ENCODE measurements at places on chromosomes 7 and 10.
A peak's percentile ranks its signal among the peaks of the same experiment; 100 is the strongest.

DNA sequence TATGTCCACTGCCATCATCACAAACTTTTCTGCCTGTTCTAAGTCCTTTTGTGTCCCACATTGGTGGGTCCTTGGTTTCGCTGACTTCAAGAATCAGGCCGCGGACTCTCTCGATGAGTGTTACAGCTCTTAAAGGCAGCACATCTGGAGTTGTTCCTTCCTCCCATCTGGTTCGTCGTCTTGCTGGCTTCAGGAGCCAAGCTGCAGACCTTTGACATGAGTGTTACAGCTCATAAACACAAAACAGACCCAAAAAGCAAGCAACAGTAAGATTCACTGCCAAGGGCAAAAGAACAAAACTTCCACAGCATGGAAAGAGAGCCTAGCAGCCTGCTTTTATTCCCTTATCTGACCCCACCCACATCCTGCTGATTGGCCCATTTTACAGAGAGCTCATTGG lies 30.2 kb downstream of the ASNS start:
- DNase-seq = no peak

DNA sequence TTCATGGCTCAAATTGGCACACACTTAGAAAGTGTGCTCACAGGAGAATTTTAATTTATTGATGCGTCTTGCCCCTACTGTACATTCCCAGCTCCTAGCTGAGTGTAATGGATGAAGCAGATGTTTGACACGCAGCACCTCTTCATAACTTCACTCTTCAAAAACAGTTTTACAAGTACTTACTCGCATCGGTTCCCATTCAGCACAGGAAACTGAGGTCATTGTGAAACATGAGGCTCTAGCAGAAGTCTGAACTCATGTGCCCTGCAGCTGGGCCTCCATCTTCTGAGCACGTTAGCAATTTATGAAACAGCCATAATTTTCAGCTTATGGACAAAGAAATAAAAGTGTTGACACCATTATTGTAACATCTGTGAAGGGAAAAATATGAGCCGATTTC lies 558.9 kb upstream of the MGMT start:
- DNase-seq = no peak

DNA sequence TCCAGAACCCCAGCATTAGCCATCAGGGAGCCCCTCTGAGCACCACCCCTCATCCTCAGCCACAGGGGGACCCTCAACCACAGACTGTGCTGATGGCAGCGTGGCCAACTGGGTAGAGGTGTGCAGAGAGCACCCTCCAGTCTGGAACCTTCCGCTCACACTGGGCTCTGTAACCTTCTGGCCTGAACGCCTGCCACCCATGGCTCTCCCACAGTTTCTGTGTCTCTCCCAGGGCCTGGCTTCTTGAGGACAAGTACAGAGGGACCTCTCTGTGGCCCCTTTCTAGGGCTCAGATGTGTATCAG lies 503.0 kb upstream of the MGMT start:
- DNase-seq = no peak

GRCh38 chr10:29228562-29228961 lies 60.3 kb upstream of the LYZL1 start:
- DNase-seq = no peak

- no peak for DNase-seq
These were observed 17.1 kb downstream of the PDSS1 start for GRCh38 chr10:26714415-26715136.

GRCh38 chr10:13001041-13001886 lies at the start of gene CCDC3:
Gene CCDC3 (minus strand): TSS chr10:13001713. CDS start chr10:13001570, 143 bp downstream.
- DNase-seq = no peak

DNA sequence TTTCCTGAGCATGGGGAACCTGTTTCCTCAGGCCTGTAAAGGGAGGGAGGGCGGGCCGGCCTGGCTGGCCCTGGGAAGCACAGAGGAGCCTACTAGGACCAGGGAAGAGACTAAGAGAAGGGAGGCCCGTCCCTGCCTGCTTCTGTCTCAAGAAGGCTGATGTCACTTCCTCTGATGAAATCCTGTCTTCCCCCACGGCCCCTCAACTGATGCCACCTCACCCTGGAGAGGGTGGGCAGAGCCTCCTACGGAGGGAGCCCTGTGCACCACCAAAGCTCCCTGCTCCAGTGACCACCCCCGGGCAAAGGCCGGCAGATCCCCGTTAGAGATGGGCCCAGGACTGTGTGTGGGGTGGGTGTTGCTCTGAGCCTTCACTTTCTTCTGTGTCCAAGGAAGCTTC lies 1.0 kb upstream of the PILRA start:
- no peak for DNase-seq

DNA sequence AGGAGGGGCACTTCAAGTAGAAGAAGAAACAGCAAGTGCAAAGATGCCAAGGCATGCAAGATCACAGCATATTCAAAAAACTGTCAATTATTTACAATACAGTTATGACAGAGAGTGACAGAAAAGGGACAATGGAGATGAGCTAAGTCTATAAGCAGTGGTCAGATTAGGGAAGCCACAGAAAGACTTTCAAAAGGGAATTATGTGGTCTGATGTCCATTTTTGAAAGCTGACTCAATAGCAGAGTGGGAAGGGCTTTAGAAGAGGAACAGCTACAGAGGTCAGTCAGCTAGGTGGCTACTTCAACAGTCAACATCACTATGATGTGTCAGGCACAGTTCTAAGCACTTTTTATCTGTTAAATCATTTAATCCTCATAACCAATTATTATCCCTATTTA lies 45.2 kb upstream of the SPOCK2 start:
- DNase-seq = no peak

- DNase-seq = no peak
These were observed 107.8 kb upstream of the PHYHIPL start for GRCh38 chr10:59068581-59069191.

DNA sequence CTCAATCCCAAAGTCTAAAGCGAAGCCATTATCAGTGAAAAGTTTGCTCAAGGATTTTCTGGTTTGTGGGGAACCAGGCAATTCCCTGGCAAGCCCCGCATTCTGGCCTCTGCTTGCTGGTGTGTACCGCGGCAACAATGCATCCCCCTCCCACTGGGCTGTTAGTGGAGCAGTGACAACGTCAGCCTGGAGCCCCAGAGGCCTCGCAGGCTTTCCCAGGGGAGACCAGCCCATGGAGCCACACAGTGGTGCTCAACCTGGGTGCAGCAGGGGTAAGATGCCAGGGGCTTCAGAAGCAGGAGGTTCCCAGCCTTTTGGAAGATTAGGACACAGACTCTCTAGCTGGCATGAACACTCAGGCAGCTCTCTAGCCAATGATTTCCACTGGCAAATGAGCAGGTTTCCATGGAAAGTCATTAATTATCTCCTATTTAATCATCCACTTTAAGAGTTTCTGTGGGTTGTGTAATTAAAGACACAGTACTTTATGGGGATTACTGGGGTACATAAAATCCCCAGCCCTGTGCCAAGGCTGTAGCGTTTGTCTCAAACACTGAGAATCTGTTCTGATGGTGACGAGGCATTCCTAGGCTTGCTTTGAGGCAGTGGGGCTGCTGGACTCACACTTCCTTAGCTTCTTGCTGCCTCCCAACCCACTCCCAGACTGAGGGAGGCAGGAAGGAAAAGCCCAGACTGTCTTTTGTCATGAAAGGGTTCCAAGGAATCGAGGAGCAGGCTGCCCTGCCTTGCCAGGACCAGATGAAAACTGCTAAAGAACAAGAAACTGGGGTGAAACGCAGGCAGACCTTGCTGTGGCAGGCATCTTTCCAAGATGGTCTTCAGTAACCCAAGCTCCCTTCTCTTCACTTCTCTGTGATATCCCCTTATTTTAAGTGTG lies 411.9 kb upstream of the SHH start:
- no peak for DNase-seq

GRCh38 chr7:157284229-157285014 lies 52.4 kb upstream of the DNAJB6 start:
- DNase-seq = no peak

DNA sequence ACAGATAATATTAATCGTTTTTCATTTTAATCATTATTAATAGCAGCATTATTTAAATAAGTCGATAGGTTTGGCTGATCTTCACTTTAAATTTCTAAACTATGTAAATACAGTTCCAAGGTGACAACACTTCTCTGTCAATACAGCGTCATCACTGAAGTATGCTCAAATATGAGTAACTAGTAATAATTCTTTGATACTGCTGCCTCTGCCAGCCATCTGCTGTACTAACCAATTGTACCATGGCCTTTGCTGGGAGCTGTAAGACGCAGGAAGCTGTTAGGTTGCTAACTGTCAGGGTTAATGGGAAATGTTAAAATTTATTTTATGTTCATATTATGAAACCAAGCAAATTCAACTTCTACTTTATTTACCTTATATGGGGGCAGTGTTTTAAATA lies 1650.5 kb upstream of the LRRTM3 start:
- no peak for DNase-seq

- DNase-seq = no peak
These were observed 199.0 kb downstream of the PTEN start for GRCh38 chr10:88062385-88062784.

- DNase-seq = no peak
These were observed 554 bp downstream of the FRA10AC1 start for GRCh38 chr10:93701866-93702209.

DNA sequence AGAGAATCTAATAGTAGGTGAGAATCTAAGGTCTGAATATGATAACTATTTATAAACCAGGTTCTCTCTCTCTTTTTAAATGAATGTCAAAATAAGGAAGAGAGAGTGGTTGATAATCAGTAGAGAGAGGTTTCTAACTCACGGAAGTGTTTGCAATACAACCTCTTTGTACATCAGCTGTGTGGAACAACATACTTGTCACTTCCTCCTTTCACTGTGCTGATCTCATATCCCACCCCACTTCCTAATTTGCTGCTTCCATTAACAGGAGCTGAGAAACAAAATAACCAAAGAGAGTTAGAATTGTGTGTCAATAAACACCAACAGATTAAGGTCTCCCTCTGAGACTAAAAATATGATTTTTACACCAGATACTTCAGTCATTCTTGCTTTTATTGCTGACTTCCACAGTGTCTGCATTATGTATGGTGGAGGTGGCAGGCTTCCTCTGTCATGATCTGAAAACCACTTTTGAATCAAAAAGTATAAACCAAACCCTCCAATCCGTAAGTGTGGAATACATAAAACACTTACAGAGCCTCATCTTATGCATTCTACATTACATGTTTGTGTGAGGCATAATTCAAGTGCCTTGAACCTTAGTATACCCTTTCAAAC lies 25.0 kb downstream of the CACUL1 start:
- DNase-seq = peak; percentile 28

- no peak for DNase-seq
These were observed 146.3 kb downstream of the ZNF22 start for GRCh38 chr10:45147000-45147399.

DNA sequence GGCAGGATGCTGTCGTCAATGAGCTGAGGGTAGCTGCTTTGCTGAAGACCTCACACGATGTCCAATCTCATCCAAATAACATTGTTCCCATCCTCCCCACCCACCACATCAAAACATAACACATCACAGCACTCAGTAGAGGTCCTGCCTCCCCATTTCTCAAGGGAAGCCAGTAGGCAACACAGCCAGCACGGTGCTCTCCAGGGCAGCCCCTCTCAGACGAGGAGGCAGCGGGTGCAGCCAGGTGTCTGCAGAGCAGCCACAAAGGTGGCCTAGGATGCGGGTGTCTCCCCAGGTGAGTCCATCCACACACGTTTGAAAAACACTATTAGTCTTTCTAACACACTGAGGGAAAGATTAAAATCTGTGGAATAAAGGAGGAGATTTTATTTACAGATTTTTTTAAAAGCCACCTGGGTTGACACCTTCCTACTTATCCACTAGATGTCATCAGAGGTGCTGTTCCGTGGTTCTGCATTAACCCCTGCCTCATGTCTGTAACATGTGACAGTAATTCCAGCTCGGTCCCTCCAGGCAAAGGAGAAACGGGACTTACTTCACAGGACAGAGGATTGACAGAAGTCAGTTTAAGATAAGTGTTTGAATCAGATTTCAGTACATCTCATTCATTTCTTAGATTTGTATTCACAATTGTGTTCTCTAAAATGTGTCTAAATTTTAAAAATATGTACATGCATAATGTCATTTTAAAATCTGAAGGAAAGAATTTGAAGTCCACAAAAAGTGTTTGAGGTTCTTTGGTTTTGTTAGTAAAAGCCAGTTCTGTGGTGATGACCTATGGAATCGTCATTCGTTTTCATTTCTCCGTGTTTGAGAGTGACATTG lies 68.0 kb downstream of the LANCL2 start:
- no peak for DNase-seq

DNA sequence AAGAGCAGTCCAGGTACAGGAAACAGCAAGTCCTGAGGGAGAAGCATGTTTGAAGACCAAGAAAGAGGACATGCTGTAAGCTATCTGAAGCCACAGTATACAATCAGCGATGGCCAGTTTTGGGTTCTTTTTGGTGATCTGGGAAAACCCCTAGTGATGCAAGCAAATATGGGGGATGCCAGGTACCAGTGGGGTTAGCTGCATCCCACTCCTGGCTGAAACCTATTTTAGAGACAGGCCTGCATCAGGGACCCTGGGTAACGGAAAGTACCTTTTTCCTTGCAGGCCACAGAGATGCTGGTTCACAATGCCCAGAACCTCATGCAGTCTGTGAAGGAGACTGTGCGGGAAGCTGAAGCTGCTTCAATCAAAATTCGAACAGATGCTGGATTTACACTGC lies 32.9 kb downstream of the AP3M1 start:
- DNase-seq = no peak

DNA sequence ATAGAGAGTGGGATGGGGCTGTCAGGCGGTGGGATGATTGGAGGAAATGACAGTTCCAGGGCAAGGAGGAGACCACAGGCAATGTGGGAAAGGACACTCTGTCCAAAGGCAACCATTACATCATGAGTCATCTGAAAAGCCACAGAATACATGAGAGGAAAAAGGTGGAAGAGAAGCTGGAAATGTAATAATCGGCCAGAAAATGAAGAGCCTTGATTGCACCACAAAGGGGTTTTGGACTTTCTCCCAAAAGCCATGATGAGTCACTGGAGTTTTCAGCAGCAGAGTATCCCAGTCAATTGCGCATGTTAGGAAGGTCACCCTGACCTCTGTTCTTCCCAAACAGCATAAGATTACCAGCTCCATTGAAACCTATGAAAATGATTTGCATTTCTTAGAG lies 222.0 kb downstream of the LHFPL3 start:
- DNase-seq = no peak

DNA sequence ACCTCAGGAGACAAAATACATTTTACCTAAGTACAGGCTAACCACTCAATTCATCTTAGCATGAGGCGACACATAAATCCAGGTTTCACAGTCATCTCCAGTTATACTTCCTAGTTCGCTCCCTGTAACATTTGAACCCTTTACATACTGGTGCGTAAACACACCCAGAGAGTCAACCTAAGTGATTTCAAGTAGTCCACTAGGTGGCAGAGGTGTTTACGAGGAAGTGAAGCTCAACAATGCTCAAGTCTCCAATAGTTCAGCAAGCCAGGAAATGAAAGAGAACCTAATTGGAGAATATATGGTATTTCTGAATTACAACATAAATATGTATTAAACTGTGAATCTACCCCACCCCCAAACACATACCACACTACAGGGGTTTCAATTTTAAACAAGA lies 76.3 kb upstream of the ABCB5 start:
- DNase-seq = no peak

All from hippocampal formation (tissue), 2 donors.